AG04450 (cell line): ENCODE measurements at places on chromosomes 7 and 10. TPM values are rescaled to one million over a fixed set of nuclear protein-coding genes. Genes with fewer than 3 reads are reported as not detected.

DNA sequence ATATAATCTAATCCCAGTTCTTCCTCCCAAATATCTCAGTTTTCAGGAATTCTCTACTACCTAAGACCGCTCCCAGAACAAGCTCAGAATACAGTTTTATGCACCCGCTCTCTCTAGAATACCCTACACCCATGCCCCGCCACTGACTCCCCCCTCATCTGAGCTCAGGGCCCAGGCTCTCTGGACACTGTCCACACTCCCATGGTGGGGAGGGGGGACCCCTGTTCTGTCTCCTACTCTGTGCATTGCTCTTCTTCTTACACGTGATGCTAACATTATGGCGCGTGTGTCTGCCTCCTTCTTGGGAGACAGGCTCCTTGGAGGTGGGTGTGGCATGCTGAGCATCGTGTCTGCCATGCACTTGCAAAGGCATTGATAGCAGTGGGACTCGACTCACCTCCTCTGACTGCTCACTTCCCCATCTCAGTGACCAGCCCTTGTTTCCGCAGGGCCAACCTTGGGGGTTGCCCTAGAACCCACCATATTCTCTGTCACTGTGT is 127.9 kb downstream of the TCERG1L start:
- no peak for DNase-seq

DNA sequence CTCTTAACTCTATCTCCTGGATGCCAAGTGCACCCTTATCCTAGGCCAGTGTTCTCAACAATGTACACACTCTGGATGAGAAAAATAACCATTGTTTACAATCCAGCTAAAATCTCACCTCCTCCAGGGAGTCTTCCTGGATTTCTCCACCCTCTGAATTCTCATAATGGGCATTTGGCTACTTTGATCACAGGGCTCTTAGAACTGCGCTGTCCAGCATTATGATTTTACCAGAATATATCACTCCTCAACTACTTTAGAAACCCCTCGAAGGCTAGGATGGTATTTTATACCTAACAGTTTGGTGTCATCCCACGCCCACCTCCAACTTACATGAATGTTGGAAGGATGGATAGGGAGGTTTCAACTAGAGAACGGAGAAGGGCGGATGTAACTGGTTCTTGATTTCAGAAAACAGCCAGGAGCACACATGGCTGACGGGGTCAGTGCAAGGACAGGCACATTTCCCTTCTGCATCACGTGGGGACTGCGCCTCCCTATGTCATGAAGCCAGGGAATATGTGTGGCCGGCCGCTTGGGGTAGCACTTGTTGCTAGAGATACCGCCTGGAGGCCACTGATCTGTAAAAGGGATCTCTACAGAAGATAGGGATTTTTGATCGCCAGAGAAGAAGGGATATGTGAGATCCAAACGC is 1.2 kb upstream of the ATP6V0E2 start:
- no peak for DNase-seq

DNA sequence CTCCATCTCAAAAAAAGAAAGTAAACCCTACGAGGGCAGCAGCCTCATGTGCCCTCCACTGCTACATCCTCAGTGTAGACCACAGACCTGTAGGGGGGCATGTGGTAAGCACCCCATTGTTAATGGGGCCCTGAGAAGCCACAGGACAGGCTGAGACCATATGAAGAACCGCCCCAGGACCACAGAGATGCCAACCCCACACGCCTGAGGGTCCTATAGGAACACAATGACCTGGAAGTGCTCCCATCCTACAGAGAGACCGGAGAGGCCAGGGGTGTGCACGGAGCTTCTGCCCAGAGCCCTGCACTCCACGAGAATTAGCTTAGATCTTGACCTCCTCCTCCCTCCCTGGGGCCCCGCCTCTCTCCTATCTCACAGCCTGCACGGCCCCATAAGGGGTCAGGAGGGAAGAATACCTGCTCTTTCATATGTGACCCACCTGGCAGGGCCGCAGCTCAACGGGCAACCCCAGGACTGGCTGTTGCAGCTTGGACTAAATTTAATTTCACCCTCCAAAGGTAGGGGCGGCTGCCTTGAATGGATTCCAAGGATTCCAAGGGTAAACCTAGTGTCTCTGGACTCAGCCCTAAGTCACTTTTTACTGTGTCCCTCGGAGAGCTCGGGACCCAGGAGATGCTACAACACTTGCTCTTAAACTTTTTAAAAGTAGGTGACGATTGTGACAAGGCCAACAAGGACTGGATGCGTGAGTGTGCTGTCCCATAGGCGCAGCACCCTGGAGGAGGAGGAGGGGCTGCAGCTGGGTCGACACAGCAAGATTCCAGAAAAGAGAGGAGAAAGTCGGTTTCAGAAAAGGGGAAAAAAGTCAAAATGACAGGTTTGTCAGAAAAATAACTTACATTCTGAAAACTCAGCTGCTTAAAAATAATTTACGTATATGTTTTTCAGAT is 24.2 kb downstream of the PRKAG2 start:
- DNase-seq = no peak

- no peak for DNase-seq
Observed at GRCh38 chr10:102492983-102493382, 9.5 kb downstream of the ACTR1A start.

DNA sequence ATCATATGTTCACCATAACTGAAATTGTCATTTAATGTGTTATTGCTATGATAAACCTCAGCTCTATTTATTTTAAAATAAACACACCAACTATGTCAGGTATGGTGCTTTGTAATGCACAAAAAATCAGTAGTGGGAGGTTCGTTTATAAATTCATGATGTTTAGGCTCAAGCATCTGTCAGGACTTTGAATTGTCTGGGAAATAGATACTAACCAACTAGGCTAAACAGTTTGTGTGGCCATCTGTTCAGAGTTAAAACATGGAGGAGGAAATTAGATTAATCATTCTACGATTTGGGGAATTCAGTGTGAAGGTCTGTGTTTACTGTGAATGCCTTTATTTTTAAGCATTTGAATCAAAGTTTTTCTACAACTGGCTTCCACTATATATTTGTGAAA is 212.6 kb upstream of the FZD8 start:
- DNase-seq = peak; percentile 57

- no peak for DNase-seq
Observed at GRCh38 chr7:73918926-73919693, 58.2 kb downstream of the TMEM270 start.

The PGAM2 gene
- not detected in 2 replicates for polyA plus RNA-seq

The IDI2 gene
- polyA plus RNA-seq = not detected in 2 replicates

The SPRN gene
- 1.1 and 1.2 TPM in 2 replicates for polyA plus RNA-seq
